ENCODE measurements at places on chromosomes 5 and 9.

- no peak for DNase-seq
Observed at GRCh38 chr9:135592625-135593024, 31.1 kb downstream of the PAEP start.

GRCh38 chr9:129322022-129322621, 144.1 kb upstream of the IER5L start:
- no peak for DNase-seq

DNA sequence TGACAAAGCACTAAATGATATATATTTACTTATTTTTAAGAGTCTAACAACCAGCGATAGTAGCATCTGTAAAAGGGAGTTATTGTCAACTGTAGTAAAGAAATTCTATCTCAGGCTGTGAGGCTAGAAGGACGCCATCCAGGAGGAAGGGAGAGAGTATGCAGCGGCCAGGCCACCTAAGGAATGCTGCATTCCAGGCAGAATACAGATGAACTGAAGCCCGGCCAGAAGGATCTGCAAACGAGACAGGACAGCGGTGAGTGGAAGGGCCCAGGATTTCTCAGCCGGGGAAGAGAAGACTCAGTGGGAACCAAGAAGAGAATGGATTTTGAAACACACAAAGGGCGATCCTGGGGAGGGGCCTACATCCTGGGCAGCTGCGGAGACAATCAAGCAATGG, 7.4 kb downstream of the RETREG1 start:
- no peak for DNase-seq

DNA sequence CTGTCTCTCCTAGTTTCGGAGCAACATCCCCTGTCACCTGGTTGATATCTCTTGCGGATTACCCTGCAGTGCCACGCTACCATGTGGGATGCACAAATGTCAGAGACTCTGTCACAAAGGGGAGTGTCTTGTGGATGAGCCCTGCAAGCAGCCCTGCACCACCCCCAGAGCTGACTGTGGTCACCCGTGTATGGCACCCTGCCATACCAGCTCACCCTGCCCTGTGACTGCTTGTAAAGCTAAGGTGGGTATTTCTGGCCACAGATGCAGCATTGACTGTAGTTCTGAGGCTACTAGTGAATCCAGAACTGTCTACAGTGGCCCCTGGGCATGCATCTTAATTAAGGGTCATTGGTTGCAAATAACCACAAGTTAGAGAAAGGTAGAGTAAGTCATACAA, 50.8 kb downstream of the AQP7 start:
- no peak for DNase-seq

GRCh38 chr9:119366909-119367682, 2.1 kb downstream of the BRINP1 start:
- no peak for DNase-seq

DNA sequence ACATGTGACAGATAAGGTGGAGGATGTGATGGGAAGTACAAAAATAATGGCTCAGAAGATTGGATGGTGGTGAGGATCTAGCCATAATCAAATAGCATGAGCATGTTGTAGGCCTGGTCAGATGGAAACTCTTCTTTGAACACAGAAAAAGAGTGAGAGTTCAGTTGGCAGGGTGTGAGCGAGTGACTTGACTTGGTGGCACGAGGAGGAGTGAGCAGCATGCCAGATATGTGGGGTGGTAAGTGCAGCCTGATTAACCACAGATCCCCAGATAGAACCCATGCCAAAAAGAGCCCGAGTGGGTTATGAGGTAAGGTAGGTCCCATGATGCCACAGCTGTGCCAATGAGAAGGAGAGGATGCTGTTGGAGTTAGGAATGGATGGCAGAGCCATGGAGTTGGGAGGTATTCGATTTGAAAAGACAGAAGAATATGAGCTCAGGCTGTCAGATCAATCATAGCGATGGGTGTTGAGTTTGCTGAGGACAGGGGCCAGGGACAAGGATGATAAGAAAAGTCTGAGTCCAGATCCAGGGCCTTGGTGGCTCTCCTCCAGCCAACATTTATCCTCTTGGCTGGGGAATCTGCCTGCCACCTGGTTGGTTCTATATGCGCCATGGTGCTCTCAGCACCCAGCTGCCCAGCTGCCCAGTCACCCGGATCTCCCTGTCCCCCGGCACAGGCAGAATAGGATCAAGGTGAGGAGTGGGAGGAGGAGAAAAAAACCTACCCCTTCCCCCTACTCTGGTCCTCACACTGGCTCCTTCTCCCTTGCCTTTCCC, 16.5 kb downstream of the GARNL3 start:
- DNase-seq, result no peak

- DNase-seq, result peak; percentile 43
Observed at GRCh38 chr9:121650217-121651007, 1.0 kb upstream of the DAB2IP start.

- DNase-seq, result no peak
Observed at GRCh38 chr9:82117026-82117811, 128.6 kb downstream of the SPATA31D1 start.

GRCh38 chr5:37495668-37496347, 116.7 kb downstream of the WDR70 start:
- DNase-seq, result no peak

- DNase-seq, result no peak
Observed at GRCh38 chr5:90398726-90399125, 10.8 kb downstream of the CETN3 start.

GRCh38 chr5:137706841-137707240, 29.0 kb downstream of the KLHL3 start:
- no peak for DNase-seq

- DNase-seq, result no peak
Observed at GRCh38 chr5:136615251-136616119, 250.1 kb upstream of the TRPC7 start.

DNA sequence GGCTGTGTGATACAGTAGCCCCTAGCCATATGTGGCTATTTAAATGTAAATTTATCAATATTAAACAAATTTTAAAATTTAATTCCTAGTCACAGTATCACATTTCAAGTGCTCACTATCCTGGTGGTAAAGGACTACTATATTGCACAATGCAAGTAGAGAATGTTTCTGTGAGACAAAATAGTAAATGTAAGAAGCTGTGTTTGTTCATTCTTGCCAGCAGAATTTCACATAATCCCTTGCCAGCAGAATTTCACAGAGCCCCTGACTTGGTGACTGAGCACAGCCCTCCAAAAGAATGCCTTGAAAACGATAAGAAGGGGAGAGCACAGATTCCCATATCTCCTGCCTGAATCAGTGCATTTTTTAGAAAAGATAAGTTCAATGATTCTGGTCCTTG, 75.9 kb upstream of the SELENOP start:
- no peak for DNase-seq

- DNase-seq, result no peak
Observed at GRCh38 chr9:118529624-118530214, 825.5 kb downstream of the TLR4 start.

DNA sequence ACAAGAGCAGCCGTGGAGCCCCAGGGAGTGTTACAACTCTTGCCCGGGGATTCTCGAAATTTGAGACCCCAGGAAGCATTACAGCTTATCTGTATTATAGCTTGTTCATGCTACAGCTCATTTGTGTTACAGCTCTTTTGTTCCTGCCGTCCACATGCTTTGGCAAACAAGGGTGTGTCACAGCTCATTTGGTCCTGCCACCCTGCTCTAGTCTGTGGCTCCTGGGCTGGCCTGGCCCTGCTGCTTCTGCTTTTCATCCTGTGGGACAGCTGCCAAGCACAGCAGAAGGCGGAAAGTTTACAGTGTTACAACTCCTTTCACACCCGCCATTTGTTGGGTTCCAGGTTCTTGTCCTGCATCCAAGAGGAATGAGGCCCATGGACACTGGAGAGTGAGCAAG, 685.0 kb downstream of the SLCO4C1 start:
- DNase-seq, result no peak

GRCh38 chr5:25090275-25090674, 445.5 kb upstream of the CDH10 start:
- DNase-seq, result no peak

DNA sequence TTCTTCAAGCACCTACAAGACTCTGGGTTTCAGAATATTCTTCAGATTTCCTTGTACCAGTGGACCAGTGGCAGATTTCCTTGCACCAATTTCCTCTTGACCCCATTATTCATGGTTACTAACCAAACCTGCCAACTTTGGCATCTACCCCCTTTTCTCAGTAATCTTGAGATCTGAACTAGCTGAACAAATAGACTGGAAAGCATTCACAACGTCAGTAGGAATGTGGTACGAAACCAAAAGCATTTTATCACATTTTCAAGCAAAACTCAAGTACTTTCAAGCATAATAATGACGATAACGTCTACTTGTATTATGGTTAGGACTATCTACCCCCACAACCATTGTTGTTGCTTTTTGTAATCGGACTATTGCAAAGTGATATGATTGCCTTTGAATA, 1217.3 kb downstream of the PTPRD start:
- no peak for DNase-seq

DNA sequence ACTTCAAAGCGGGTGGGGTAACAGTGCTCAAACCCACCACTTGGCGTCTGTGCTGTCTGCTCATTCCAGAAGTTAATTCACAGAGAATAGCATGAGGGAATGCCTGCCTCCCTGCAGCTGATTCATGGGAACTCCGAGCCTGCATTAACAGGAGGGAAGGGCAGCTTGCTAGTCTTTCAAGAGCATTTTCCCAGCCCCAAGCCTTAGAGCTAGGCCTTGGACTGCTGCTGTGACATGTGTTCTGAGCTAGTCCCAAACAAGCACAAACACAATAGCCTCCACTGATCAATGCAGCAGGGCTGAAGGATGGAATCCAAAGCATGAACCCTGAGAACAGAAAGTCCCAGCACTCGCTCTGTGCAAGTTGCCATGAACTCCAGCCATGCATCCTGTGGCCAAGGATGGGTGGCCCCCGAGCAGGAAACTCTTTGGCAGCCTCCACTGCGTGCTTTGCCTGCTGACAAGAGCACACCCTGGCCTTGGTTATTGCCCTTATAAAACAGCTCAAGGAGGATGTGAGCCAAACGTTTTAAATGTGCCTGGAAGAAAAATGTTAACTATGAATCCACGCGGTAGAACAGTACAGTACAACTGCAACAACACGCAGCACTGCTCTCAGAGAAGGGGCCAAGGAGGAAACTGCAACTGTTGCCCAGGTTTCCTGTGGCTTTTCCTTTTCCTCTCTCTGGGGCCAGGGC, 653.1 kb upstream of the KLF4 start:
- DNase-seq, result no peak

DNA sequence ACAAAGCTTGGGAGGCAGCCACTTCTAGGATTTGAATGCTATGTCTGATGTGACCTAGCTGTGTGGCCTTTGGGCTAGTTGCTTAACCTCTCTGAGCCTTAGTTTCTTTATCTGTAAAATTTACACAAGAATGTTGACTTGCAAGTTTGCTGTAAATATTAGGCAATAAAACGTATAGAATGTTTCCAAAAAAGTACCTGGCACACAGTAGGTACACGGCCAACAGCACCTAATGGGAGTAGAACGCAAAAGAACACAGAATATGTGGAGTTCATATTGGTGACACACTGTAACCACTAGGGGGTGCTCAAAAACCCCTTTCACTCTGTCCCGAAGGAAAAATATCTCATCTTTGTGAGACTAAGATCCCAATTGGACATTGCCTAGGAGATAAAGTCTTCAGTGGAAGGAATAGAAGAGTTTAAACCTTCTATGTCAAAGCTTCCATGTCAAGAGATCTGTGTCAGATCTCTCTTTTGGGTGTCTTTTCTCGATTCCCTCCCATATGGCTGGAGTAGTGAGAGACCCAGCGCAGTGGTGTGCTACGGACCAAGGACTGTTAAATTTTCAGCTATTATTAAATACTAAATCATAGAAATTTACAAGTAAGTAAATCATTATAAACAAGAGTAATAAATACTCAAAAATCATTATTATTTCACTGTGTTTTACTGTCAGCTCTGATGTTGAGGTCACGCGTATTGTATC, 145.4 kb upstream of the RAD23B start:
- peak; percentile 70 for DNase-seq

DNA sequence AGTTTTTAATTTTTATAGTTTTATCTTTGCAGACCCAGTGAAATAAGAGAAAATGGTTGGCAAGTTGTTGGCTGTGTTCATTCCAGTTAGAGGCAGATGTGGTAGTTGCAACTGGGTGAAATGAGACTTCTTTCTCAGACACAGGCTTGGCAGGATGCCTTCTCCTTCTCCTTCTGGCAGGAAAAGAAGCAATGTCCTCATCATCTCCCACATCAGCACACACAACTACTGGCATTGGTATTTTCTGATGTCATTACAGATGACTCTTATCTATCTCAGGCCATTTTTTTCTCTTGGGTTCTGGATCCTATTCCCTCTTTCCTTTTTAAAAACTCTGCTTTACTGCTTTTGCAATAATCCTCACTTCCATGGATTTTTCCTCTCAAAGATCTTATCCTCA, 103.3 kb upstream of the EDIL3 start:
- no peak for DNase-seq

GRCh38 chr5:69043655-69043996, 50.2 kb upstream of the SLC30A5 start:
- no peak for DNase-seq

GRCh38 chr9:105146677-105147076, 97.8 kb upstream of the SLC44A1 start:
- no peak for DNase-seq

DNA sequence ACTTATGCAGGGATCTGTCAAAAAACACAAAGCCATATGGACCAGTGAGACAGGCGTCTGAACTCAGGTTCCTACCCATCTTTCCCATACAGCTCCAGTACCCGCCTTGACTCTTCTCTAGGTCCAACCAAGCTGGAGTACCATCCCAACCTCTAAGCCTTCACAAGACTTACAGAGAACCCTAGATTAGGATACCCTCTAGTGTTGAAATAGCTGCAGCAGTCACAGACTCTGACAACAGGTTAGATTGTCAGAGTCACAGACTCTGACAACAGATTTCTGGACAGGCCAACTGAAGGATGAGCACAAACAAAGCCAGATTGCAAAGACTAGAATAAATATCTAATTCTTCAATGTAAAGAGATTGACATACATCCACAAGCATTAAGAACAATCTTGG, 266.1 kb downstream of the GRIA1 start:
- DNase-seq, result no peak

- no peak for DNase-seq
Observed at GRCh38 chr9:123041489-123041888, 8.0 kb downstream of the GPR21 start.

DNA sequence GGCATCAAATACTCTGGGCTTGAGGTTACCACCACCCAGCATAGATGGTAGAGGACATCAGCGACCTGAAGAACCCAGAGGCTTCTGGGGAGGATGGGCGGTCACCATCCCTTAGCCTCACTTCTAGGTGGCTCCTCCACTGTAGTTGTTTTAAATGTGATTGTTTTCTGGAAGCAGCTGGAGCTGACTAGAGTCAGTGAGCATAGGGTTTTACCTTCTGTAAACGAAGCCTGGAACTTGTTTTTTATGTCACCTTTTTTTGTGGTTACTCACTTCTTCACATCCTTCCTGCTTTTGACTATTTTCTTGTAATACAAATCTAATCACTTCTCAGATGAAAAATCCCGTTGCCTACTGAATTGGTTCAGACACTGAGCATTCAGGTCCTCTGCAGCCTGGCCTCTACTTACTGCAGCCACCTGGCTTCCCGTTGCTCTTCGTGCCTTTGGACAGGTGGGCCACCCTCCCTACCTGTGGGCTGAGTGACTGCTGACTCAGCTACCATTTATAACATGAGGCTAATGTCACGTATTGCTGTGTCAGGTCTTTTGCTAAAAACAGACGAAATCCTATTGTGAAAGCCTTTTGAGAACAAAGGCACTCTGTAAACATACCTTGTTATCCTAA, 167.8 kb downstream of the MAN2A1 start:
- DNase-seq, result no peak

- DNase-seq, result no peak
Observed at GRCh38 chr5:78587775-78588291, 60.7 kb downstream of the LHFPL2 start.
